Stimulated activated effector memory CD8-positive, alpha-beta T cell treated with anti-CD3 and anti-CD28 coated beads, Interleukin-12 subunit alpha, Interleukin-12 subunit beta, amount 100 ng/mL, for 72 hours (primary cell): ENCODE measurements at places on chromosomes 6 and 20.

DNA sequence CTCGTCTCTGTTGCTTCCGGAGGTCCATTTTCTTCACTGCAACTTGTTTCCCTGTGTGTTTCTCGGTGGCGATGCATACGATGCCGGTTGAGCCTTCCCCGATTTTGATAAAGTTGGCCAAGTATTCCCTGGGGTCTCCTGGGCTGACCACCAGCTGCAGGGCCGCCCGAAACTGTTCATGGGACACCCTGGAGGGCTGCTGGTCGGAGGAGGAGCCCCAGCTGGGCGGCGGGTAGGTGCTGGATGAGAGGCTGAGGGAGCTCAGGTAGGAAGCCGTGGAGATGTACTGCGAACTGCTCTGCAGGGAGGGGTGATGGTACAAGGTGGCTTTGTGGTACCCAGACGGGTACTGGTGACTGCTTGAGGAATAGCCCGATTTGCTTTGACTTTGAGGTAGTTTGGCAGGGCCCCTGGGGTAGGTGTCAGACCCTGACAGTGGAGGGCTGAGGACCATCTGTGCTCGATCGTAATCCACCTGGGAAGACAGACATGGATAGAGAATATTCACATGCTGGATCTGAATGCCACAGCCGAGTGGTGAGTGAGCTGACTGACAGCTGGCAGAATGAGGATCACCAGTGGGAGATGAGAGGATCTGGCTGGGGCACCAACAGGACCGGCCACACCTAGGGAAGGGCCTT, 51.6 kb downstream of the LAMP5 start:
- no peak for DNase-seq

DNA sequence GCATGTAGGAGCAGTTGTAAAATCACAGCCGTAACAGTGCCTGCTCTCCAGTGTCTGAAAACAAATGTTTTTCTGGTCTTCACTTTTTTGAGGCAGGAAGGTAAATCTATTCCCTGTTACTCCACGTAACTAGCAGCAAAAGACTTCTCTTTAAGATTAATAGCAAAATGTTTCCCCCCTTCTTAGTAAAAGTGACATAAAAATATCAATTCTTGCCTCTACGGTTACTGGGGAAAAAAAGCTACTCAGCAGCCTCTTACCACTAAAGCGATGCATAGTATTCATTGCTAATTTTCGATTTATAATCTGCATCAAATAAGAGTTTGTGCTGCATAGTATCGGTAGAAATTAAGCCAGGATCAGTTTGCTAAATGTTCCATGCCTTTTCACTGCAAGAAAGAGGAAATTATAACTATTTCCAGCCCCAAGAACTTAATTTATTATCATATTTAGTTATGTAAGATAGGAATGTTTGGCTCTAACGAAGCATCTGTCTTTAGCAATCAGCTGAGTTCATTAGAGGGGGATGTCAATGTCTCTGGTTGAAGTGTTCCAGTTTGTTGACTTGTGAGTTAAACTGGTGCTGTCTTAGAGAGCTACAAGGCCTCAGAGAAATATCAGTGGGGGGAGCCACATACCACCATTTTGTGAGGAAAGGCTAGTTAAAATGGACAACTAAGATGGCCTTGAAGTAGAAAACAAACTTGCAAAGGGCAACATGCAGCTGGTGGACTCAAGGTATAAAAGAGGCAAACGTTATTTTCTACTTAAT, 617 bp upstream of the TSPYL1 start:
- no peak for DNase-seq

GRCh38 chr6:26053992-26054780, 33.0 kb upstream of the HFE start:
- peak; percentile 46 for DNase-seq

DNA sequence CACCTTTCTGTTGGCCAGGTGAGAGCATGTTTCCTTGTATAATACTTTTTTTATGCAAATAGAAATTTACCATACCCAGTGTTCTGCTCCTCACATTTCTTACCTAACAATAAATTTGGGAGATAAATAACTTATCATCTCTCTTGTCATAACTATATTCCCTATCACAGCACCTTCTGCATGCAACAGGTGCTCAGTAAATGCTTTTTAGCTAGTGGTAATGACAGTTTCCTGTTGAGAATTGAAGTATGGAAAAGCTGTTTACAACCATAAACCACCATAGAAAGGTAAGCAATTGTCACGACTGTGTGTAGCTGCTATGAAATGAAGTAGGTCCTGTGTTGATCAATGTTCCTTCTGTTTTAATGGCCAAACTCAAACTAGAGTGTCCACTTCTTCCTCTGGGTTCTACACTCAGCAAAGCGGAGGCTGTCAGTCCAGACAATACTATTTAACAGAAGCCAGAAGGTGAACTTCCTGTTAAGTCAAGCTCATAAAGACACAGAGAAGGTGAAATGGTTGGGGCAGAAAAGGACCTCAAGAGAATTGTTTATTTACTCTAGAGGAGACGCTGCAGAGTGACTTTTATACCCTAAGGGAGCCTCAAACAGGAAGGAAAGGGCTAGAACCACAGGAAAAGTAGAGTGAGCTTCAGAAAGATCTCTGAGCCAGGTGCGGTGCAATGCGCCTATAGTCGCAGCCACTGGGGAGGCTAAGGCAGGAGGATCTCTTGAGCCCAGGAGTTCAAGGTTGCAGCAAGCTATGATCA, 84.0 kb upstream of the SLC22A16 start:
- no peak for DNase-seq

DNA sequence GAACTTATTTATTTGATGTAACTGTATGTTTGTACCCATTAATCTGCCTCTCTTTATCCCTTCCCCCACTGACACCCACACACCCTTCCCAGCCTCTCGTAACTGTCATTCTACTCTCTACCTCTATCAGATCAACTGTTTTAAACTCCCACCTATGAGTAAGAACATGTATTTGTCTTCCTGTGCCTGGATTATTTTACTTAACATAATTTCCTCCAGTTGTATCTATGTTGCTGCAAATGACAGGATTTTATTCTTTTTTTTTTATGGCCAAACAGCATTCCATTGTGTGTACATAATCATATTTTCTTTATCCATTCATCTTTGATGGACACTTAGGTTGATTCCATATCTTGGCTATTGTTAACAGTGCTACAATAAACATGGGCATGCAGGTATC, 49.3 kb downstream of the PHACTR2 start:
- DNase-seq, result no peak

GRCh38 chr6:108616544-108616943, 55.8 kb downstream of the FOXO3 start:
- no peak for DNase-seq

DNA sequence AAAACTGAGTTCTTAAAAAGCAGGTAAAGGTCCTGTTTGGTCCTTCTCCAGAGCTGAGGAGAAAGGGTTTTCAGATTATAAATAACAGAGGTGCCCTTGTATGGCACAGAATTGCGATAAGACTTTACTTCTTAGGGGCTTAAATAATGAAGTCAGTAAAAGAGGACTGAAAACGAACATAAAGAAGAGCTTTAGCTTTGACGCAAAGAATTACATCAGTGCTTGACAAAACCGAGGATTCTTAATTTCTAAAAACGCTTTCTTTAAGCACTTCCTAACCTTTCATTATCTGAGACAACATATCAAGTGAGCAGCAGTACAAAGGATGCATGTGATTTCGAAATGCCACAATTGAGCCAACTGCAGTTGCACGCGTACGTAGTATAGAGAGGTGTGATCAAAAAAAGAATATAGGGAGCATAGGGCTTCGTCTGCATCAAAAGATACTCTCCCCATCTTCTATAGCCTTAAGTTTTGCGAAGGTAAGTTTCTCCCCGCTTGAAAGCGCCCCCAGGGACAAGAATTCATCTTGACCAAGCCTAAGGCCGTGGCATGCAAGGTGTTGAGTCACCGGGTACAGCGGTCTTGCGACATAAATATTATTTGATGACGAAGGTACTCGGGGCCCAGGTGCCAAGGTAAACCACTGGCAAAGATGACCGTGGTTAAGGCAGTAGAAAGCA, 778 bp upstream of the LOC128125822 start:
- DNase-seq, result no peak

DNA sequence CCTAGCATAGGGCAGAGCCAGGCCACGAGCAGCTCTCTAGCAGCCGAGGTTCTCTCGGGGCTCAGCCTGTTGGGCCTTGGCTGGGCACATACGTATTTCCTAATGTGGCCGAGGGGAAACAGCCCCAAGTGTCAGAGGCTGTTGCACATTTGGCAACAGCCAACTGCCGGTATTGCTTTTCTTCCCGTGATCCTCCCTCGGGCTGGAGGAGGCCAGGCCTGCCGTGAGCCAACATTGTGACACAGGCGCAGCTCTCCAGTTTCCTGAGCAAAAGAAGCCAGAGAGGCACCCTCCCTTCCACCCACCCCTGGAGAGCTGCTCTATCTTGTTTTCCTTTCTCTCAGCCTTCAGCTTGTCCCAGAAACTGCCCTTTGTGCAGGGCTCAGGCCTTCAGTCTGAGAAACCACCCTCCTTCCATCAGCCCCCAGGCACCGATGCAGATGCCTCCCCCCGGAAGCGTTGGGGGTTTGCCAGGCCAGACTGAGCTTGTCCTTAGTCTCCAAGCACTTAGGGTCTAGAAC, 5.1 kb upstream of the BPI start:
- no peak for DNase-seq

DNA sequence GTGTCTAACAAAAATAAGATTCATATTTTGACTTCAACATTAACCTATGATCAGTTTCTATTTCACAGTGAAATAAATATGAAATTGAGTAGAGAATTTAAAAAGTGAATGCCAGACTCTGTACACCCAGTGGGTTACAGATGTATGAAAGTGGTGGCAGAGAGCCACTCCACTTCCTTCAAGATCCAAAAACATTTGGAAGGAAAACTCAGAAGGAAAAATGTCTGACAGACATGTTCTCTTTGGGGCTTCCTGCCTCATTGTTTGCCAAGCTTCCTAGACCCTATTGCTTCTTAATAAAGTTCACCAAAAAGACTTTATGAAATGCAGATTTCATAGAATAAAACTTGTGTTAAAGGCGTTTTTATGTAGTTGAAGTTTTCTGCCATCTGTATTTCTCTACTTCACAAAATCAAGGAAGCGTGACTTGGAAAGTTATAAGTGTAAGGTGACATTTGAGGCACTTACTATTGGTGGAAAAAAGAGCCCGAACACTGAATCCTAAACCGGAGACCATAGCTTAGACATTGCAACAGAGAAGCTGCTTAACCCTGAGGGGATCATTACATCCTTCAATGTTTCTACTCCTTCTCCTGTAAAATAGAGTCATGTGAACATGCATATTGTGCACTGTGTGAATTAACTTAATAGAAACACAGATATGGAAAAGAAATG, 12.8 kb downstream of the HMGCLL1 start:
- no peak for DNase-seq

DNA sequence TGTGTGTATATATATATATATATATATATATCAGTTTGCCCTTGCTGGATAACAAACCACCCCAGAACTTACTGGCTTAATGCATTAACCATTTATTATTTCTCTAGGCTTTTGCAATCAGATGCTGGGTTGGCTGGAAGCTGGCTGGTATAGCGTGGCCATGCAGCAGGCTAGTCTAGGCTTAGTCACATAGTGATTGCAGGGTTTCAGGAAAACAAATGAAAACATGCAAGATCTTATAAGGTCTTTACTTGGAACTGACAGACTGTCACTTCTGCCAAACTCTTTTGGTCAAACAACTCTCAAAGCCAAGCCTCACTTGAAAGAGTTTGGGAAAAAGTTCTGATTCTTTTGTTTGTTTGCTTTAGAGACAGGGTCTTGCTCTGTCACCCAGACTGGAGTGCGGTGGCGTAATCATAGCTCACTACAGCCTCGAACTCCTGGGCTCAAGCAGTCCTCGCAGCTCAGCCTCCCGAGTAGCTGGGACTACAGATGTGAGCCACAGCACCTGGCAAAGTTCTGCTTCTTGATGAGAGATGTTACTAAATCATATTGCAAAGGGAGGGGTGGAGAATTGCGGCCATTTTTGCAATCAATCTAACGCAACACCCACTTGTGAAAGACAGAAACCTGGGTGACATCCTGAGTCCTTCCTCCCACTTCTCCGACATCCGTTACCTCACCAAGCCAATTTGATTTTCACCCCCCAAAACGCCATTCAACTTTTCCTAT, 74.6 kb upstream of the RNF24 start:
- no peak for DNase-seq

- DNase-seq, result no peak
Measured at GRCh38 chr6:169168706-169169105, 84.9 kb downstream of the THBS2 start.

DNA sequence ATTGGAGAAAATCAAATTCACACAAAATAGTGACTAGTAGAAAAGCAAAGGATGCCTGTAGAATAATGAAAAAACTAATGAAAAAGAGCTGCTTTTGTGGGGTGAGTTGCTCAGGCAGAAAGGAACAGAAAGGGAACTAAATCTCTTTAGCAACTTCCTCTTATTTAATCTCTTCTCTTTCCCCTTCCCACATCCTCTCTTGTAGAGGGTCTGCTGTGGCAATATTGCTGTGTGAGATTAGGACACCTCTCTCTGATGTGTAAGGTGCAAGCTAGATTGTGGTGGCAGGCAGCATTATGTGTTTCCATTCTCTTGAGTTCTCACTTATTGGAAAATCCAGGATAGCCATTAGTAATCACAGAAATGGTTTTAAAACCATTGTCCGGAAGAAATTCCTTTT, 49.7 kb downstream of the SYNE1 start:
- DNase-seq, result no peak

GRCh38 chr20:8807480-8808201, 261.2 kb upstream of the PLCB4 start:
- no peak for DNase-seq

DNA sequence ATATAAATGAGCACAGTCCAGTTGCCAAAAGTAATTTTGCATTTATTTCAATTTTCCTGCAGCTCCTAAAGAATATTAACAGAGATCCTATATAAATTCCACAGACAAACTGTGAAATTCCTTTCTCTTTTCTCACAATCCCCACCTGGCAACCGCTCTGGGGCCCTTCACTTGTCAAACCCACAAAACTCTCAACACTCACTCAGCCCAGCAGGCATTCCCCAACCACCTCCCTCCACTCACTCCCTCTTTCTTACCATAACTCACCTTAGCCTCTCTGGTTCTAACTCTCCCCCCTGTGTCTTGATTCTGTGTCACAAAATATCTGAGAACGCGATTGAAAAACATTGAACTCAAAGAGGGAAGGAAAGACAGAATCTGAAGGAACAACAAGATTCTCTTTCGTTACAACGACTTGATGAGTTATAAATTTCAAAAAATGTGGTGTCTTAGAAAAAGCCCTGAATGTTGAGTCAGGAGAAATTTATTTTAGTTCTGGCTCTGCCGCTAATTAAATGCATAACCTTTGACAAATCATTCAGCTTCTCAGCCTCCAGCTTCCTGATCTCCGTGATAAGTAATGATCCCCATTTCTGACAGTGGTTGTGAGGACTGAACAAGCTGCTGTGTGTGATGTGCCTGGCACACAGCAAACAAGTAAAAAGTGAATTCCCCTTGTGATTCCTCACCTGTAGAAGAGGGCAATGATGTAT, 87.9 kb downstream of the UNC5CL start:
- DNase-seq, result no peak

- DNase-seq, result no peak
Measured at GRCh38 chr6:150712505-150713252, 113.0 kb downstream of the PLEKHG1 start.
